ENCODE measurements at places on chromosomes 7 and 10.

DNA sequence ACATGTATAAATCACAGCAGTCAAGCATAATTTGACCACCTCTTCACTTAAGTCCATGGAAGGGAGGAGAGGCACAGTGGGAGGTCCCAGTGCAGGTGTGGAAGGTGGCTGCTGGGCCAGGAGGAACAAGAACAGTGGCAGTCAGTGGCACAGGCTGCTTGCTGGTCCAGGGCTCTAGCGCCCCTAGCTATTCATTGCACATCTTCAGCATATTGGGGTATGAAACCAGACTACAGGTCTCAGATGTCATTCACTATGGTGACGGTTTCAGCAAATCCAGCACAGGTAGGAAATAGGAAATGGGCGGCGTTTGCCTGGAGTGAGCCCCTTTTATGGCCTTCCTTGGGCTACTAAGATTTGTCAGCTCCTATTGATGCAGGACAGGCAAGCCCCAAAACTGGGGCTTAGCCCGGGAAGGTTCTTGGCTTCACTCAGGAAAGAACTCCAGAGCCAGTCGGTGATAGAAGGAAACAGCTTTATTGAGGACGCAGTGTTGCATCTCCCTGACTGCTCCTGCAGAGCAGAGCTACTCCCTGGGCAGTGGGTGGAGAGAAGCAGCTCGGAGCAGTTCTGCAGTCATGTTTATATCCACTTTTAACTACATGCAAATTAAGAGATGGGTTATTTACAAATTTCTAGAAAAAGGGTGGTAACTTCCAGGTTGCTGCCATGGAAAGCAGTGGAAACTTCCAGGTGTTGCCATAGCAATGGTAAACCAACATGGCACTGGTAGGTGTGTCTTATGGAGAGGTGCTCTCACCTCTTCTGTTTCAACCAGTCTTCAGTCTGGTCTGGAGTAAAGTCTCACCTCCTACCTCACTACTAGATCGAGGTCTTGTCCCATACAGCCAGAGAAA is 608.8 kb downstream of the PARD3 start:
- no peak for DNase-seq

DNA sequence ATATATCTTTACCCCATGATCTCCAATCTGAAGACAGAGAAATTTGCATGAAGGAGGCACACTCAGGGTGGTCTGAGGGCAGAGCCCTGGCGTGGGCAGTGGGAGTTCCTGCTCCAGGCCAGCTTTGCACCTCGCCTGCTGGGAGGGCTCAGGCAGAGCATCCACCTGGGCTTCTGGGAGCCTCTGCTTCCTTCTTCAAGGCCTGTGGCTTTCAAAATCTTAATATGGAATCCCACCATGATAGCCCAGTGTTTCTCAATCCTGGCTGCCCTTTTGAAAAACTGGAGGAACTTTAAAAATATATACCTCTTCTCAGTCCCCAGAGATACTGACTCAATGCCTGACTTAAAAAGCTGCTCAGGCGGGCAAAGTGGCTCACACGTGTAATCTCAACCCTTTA is 36.7 kb upstream of the PSAP start:
- DNase-seq, result no peak

DNA sequence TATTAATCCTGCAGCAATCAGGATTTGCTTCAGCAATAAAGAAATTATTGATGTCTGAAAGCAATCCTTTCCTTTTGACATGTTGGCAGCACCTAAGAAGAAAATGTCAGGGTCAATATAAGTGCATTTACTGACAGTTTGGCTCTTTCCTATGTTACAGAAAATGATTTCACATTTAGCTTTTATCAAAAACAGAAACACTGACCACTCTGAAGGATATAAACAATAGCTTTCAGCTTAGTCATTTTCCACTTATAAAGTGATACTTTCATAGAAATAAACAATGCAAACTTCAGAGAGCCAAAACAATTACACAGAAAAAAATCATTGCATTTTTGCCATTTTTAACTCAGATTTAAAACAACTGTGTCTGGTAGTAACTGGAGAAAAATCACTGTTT is 325.6 kb upstream of the KAT6B start:
- DNase-seq, result no peak

- DNase-seq, result no peak
Measured at GRCh38 chr10:112446055-112446854, 459 bp downstream of the ZDHHC6 start.
